Activated naive CD8-positive, alpha-beta T cell treated with anti-CD3 and anti-CD28 coated beads, Interleukin-2, amount 10 ng/mL, durations not matched to agents 7 days and 5 days (primary cell): ENCODE measurements at places on chromosomes 2 and 18. TPM values are rescaled to one million over a fixed set of nuclear protein-coding genes. Genes with fewer than 3 reads are reported as not detected.

DNA sequence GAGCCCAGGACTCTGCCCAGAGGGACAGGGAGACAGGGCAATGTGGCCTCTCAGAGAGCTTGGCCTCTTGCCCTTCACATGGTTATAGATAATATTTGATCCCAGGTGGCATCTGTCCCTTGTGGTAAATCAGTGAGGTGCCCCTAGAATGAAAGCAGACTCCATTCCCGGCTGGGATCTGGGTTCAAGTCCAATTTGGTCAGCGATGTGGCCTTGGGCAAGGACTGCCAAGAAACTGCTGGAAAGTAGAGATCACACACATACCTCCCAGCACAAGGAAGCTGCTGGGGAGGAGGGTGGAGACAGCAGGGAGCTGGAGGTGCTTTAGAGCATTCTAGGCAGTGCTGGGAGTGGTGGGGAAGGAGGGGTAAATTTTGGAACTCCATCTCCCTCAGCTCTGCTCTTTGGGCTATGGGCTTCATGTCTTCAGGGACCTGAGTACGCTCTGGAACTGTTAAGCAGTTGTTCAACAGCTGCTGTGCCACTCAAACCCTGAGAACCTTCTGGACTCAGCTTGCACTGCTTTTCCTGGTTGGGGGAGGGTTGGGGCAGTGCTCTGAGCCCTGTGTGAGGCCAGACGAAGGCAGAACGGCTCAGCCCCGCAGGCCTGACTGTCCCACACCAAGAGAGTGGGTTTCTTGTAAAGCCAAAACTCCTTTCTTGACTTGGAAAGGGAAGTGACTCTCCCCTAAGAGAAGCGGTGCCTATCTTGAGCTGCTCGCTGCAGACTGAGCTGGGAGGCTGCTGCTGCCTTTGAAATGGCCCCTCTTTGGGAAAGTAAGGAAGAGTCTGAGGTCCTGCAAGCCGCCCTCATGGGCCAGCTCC, 23.0 kb downstream of the INPP5D start:
- no peak for DNase-seq

- no peak for DNase-seq
Measured at GRCh38 chr2:8344144-8345097, 337.4 kb upstream of the ID2 start.

- no peak for DNase-seq
Measured at GRCh38 chr2:174630107-174630506, 32.5 kb upstream of the WIPF1 start.

GRCh38 chr2:127572841-127573240, 37.4 kb downstream of the MYO7B start:
- no peak for DNase-seq

DNA sequence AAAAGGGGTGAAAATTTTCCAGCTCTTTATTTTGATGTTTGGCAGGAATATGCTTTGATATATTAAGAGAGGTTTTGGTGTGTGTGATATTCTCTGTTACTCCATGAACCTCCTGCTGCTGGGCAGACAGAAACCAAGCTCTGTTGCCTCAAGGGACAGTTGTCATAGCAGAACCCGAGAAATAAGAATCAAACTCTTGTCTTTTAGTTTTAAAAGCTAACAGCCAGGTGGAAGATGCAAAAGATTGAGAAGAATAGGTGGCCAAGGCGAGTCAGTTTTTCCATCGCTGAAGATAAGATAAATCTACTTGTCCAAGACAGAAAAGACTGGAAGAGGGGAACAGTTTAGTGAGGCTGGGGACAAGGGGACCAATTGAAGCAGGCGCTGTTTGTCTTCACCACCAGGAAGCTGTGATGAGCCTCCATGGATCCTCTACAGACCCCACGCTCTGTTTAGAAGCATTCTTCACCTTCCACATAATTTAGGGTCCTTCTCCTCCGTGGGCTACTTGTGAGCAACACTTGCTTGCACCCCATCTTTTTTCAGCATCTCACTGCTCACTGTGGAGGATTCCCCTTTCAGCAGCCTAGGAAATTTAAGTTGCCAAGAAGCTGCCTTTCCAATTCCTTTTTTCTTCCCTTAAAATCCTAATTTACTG, 23.9 kb downstream of the PMAIP1 start:
- DNase-seq, result no peak

DNA sequence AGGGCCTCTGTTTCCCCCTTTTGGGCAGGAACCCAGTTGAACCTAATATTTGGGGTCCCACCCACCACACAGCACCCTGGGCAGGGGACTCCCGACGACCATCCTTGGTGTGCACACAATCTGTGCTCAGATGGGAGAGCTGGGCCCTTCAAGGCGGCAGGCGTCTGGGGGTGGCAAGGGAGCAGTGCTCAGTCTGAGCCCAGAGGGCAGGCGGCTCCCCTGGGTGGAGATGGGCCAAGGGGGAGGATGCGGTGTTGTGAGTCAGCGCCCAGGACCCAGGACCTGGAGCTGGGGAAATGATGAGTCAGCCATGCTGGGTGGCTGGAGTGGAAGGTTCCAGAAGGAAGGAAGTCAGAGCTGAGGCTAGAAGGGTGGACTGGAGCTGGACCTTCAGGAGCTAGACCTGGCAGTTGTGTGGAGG, 3.8 kb downstream of the PROM2 start:
- DNase-seq, result no peak

GRCh38 chr18:66558773-66559172, 45.1 kb downstream of the CDH19 start:
- no peak for DNase-seq

DNA sequence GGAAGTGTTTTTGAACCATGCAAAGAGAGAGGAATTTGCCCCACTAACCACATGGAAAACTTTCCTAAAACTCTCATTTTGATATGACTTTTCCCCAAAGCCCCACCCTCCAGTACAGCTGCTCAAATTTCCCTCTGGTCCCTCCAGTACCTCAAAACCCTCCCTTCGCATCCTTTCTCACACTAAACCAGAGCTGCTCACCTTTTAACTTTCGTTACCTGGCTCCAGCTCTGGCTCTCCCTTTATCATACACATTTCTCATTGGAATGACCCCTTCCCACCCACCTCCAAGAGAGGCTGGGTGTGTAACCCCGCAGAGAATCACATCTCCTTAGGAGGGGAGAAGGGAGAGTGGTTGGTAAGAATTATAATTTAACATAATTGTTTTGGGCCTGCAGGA, 86.8 kb upstream of the NDUFV2 start:
- DNase-seq, result no peak

DNA sequence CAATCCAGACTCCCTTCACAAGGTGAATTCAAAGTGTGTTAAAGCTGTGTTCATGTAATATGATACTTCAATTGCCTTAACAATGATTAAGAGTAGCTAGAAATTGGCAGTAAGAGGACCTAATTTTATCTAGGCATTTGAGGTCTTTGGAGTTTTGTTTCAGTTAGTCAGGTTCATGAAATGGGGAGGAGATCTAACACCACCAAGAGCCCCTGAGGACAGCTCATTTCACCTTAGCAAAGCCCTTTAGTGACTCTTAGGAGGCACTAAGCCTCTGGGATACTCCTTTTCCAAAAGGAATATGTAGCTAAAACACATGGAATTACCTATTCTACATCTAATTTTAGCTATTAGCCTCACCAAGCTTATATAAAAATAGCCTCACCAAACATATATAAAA, 716.5 kb upstream of the RAB6C start:
- no peak for DNase-seq

DNA sequence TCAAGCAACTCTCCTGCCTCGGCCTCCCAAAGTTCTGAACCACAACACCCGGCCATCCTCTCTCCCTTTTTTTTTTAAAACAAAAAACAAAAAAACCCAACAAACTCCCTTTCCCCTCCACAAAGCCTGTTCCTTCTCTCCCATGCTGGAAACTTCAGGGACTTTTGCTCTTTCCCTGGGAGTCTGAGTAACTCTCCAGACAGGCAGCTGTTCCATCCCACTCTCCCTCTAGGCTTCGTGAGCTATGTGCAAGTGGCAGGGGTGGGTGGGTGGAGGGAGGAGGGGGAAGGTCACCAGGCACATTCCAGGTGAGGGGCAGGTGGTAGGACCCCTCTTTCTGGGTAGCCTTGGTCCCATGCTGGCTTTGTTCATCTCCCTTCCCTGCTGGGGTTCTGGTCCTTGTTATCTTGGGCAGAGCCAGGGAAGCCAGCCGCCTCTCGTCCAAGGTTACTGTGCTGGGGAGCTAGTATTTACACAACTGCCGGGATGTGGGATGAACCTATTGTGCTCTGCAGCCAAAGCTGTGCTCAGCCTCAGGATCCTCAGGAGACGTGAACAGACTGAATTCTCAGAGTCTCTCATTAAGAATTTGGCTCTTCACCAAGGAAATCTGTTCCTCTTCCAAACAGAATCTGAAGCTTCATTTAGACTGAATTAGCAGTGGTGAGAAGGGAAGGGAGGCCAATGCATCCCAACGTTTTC, 106.9 kb downstream of the LIPG start:
- DNase-seq, result no peak

DNA sequence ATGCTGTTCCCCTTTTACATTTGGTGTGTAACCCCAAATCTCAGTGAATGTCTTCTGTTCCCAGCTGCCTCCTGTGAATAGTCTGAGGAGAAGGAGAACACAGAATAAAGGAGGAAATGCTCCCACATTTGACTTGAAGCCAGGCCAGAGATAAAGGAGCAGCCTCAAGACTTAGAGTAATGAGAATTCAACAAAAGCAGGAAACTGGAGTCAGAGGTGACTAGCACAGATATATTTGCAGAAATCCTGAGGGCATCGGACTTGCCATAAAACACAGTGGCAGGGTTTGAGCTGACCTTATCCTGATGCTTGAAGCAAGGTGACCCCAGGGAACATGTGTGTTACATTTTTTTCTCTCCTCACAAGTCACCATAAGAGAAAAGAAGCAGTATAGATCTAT, 291.4 kb upstream of the RND3 start:
- DNase-seq, result no peak

DNA sequence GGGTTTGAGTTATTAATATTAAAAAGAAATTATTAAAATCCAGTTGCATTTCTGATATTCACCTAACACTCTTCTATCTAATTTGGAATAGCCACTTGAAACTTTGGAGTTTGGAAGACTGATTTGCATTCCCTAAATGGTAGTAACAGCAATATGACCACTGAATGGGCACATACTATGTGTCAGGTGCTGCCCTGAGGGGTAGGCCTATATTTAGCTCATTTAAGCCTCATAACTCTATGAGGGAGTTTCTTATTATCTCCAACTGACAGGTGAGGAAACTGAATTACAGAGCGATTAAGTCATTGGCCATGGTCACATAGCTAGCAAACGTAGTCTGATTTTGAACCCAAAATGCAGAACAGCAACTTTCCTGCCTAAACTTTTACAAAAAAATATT, 77.3 kb downstream of the VWA3B start:
- no peak for DNase-seq

GRCh38 chr2:64165706-64166105, 21.5 kb upstream of the PELI1 start:
- no peak for DNase-seq

DNA sequence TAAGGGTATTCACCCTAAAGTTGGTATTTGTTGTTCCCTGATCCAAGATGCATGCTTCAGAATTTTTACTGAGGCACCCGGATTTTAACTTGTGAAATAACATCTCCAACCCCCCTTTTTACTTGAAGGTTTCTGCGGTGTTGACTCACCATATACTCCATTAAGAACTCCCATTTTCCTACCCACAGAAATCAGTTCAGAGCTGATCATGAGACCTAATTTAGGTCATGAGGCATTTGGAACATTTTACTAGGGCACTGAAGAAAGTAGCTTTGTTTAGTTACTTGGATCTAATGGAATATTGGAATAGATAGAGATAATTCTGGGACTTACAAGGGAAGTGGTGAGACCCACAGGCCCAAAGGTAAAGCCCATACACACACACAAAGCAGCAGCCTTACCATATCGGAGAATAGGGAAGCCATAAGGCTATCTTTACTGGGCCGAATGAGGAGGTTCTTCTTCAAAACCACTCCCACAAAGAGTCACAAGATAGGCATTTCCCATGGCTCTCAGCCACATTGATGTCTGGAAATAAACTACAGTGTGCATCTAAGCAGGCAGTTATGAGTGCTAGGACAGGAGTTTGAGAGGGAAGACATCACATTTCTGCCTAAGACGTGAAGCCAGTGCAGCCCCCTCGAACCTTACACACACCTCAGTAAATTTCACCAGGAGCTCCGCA, 681.0 kb upstream of the LRRTM4 start:
- no peak for DNase-seq

The FAM210A gene
- total RNA-seq, result 25.5 TPM

The AFF3 gene
- 2.2 TPM for total RNA-seq

The CFAP65 gene
- not detected for total RNA-seq

The ATRAID gene
- total RNA-seq, result 84.6 TPM
